ENCODE measurements at places on chromosomes 13 and 19.

DNA sequence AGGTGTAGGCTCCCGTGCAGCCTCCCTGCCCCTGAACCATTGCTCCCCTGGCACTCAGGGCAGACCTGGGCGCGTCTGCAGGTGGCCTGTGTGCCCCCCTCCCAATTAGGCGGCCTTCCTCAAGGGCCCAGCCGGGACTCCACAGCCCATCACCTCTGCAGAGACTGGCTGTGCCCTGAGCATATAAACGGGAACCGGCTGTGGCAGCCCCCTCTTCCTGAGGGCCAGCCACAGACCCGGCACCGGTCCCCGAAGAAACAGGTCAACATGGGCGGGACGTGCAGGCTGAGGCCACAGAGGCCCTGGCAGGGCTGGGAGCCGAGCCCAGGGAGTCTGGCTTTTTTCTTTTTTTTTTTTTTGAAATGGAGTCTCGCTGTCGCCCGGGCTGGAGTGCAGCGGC, 12.0 kb downstream of the PIAS4 start:
- no peak for DNase-seq

DNA sequence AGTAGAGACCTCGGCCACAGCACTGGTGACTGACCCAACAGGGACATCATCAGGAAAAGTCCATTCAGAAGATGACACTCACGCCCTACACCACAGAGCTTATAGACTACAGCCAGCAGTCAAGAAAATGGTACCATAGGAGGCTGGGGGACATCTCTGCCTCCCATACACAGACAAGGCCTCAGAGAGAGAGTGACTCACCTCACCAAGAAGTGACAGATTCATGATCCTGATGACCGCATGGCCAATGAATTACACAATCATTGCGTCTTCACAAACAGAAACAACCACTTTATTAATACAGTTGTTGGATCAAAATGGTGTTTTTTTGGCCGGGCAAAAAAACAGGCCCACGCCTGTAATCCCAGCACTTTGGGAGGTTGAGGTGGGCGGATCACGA, 260.8 kb upstream of the TSHZ3 start:
- DNase-seq = no peak

- DNase-seq = no peak
Measured at GRCh38 chr19:1275976-1276627, 772 bp downstream of the FAM174C start.

DNA sequence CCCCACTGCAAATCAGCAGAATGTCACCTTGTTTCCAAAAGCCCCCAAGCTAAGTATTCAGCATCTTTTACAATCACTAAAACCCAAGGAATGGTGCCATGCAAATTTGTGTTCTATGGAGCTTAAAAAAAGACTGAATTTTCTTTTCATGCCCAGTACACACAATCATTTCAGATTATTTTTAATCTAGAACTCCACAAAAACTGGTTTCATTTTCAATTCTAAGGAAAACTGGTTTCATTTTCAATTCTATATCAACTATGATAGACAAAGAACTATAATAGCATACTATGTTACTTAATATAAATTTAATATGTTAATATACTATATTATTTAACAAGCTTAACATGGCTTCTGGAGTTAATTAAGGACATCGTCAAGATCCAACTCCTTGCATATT, 88.4 kb upstream of the DOCK9 start:
- DNase-seq = no peak

DNA sequence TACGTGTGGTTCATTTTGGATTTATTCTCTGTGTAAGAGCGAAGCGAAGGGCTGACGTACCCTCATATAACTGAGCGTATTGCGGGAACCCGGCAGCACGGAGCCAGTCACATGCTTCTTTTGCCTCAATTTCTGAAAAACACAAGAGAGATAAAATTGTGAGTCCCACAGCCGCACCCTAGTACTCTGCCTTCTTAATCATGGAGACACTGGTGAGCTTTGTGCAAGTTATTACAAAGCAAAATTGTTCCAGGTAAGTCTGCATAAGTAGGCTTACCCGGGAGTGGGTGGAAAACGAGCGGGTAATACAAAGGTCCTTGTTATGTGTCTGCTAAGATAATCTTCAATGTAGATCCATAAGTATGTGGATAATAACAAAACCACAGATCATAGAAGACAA, 118.1 kb downstream of the STARD13 start:
- DNase-seq = no peak

DNA sequence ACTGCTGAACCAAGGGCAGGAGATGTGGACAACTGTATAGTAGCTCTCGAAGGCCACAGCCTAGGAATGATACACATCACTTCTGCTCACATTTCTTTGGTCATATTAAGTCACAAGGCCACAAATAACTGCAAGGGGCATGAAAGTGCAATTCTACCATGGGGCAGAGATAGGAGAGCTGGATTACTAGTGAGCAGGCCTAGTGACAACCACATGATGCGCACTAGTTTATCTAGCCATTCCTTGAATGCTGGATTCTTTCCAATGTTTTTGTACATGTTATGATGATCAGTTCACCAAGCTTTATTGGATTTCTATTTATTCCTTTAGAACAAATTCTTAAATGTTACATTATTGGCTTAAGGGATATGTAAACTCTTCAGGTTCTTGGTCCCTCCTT, 100.7 kb downstream of the MIPEP start:
- no peak for DNase-seq

DNA sequence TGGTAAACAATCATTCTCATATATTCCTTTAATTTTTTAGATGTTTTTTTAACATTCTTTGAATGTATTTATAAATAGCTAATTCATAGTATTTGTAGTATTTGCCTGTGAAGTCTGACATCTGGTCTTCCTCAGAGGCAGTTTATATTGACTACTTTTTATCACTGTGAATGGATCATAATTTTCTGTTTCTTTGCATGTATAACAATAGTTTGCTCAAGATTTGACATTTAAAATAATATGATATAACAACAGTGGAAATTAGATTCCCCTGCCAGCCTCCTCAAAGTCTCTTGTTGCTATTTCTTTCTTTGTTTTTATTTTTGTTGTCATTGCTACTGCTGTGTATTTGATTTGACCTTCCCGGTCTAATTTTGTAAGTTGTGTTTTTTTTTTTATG, 297.0 kb upstream of the PCDH20 start:
- DNase-seq = no peak

DNA sequence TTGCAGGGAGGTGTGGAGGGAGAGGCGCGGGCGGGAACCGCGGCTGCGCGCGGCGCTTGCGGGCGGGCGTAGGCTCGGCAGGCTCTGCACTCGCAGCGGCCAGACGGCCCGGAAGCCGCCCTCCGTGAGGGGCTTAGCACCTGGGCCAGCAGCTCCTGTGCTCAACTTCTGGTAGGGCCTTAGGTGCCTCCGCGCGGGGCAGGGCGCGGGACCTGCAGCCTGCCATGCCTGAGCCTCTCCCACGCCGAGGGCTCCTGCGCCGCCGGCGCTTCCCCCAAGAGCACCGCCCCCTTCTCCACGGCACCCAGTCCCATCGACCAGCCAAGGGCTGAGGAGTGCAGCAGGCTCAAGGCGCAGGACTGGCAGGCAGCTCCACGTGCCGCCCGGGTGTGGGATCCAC, 940.8 kb upstream of the PCDH9 start:
- DNase-seq = no peak

DNA sequence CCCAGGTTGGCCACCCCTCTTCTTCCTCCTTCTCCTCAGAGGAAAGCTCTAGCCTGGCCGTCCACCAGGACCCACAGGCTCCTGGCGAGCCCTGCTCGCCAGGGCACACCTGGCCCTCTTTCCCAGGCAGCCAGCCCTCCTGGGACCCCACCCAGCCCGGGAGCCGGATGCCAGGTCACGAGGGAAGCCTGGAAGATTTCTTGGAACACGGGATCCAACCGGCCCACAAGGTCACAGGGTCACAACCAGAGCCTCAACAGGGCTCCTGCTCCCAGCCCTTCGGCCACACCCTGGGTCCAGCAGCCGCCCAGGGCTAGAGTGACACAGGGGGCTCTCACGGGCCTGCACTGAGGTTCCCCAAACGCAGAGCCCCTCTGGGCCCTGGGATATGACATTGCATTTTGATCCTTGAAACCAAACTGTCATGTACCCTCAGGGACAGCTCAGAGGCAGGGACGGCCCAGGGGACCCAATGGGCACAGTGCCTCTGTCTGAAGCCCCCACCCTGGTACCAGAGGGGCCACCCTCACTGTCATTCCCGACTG, 5.5 kb downstream of the MKNK2 start:
- DNase-seq = no peak

DNA sequence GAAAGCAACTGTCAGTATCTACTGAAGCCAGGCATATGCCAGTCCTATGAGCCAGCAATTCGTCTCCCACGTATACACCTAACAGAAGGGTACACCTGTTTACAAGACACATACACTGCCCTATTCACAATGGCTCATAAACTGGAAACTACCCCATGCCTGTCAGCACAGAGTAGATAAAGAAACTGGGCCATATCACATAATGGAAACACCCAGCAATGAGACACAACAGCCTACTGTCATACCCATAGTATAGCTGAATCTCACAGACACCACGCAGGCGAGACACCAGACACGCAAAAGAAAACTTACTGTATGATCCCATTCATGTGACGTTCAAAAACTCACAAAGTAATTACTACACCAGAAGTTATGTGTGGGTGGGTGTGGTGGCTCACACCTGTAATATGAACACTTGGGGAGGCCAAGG, 15.7 kb downstream of the NOSIP start:
- no peak for DNase-seq

DNA sequence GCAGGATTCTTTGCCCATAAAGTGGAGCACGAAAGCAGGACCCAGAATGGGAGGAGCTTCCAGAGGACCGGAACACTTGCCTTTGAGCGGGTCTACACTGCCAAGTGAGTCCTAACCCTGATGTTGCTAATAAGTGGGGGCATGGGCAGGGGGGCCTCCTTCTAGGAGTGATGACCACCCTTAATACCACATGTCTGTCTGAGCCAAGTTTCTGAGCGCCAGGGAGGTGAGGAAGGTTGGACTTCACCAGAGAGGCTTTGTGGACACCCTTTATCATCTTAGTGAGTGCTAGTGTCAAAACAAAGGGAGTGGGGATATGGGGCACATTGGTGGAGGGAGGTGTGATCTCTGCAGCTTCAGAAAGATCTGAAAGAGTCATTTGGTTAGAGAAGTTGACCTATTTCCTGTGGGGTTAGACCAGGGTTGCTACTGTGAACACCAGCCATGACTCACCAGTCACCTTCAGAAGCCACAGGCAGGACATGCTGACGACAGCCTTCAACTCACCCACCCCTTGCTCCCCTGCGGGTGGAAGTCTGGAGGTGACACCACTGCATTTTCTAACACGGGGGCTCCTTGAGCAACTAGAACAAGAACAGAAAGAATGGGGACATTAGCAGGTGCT, 8.8 kb downstream of the ALOX5AP start:
- peak; percentile 69 for DNase-seq

GRCh38 chr19:17965370-17966128, 1.4 kb upstream of the KCNN1 start:
- DNase-seq = no peak

DNA sequence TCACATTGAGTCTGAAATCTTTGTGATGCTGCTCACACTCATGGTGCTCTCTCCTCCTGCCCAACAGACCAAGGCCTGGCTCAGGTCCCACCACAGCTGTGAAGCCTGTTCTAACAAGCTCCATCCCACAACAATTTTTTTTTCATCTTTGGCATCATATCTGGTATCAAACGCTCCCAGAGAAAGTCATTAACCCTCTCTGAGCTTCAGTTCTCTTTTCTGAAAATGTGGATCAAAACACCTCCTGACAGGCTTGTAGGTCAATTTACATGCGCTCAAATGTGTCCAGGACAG, 224.4 kb downstream of the LACC1 start:
- DNase-seq = no peak

GRCh38 chr13:22497991-22498780, 682.6 kb upstream of the SGCG start:
- no peak for DNase-seq

DNA sequence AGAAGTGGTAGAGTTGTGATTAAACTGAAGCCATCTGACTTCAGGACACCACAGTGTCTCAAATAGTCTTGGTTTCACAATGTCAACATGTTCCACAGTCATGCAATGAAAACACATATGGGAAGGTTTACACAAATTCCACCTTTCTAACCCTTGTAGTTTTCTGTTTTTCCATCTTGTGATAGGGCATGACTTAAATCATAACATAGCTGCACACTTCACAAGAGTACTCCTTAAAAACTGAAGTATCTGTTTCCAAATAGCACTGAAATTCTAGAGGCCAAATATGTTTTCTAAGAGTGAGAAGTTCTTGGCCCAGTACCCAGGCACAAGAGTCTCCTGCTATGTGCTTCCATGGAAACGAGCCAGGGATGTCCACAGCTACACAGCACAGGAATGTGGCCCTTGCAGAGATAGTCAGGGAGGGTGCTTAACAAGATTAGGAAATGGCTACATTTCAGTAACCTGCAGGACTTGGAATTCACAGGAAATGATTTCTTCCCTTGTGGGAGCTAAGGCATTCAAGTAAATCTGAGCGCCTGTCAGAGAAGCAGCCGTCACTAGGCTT, 269.1 kb downstream of the NDFIP2 start:
- no peak for DNase-seq

GRCh38 chr19:18597809-18598660, 8.6 kb downstream of the CRLF1 start:
- no peak for DNase-seq

DNA sequence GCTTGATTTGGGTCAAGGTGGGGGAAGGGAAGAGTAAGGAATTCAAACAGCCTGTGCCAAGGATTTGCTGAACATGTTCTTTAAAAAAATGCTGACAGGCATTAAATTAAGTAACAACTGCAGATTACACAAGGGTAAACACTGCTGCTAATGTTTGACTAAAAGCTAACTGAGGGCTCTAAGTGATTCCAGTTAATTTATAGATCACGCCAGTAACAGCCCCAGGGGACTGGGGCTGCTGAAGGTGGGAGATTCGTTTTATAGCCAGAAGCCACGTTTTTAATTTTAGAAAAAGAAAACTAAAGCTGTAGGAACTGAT, 321.7 kb downstream of the DLEU7 start:
- DNase-seq = no peak

- DNase-seq = peak; percentile 59
Measured at GRCh38 chr19:3556978-3557460, 367 bp downstream of the MFSD12 start.

- DNase-seq = no peak
Measured at GRCh38 chr13:98879127-98879520, 98.7 kb downstream of the DOCK9 start.

GRCh38 chr19:3024509-3024869, 4.6 kb downstream of the TLE2 start:
- no peak for DNase-seq

GRCh38 chr13:31987535-31988170, 43.9 kb upstream of the FRY start:
- no peak for DNase-seq

Measured in stimulated activated CD4-positive, alpha-beta T cell treated with anti-CD3 and anti-CD28 coated beads, Interleukin-1b, Interleukin-23, amount 100 ng/mL, for 4 hours (primary cell).